ENCODE measurements at places on chromosomes 2 and 18.

DNA sequence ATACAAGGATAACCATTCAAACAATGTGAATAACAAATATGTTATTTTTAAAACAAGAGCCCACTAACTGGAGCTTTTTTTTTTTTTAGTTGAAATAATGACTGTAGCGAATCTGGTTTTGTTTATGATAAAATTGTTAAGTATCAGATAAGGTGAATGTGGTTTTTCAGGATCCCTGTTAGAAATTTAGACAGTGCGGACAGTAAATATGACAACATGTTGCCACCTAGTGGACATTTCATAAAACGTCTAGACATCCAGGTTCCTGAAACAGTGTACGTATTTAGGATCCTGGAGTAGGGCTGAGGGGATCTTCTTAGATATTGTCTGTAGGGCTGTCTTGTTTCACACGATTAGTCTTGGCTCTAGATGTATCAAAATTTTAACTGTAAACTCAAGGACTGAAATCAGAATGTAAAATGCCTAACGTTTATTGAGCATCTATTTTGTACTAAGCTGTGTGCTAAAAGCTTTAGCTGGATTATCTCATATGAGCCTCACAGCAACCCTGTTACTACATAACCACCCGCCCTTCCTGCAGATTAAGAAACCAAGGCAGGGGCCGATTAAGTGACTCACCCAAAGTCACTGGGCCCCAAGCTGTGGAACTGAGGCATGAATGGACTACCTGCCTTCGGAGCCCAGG, 23.9 kb upstream of the CCDC68 start:
- DNase-seq: no peak

DNA sequence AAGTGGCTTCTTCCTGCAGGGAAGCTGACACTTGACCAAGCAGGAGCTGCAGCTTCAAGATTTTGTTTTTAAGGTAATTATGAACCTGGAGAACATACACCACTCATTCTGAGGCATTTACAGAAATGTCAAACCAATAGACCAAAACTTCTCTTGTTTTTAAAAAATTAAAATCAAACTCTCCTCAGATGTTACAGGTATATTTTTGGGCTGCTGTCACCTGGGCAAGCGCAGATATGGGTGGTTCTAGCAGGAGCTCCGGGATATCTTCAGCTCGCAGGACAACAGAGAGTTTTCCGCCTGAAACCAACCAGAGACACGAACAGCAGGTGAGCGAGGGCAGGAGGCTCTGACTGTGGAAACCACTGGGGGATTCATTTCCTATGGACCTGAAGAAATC, 4.1 kb downstream of the LCT start:
- no peak for DNase-seq

- DNase-seq: no peak
Measured at GRCh38 chr18:49368876-49369440, 91.5 kb downstream of the DYM start.

DNA sequence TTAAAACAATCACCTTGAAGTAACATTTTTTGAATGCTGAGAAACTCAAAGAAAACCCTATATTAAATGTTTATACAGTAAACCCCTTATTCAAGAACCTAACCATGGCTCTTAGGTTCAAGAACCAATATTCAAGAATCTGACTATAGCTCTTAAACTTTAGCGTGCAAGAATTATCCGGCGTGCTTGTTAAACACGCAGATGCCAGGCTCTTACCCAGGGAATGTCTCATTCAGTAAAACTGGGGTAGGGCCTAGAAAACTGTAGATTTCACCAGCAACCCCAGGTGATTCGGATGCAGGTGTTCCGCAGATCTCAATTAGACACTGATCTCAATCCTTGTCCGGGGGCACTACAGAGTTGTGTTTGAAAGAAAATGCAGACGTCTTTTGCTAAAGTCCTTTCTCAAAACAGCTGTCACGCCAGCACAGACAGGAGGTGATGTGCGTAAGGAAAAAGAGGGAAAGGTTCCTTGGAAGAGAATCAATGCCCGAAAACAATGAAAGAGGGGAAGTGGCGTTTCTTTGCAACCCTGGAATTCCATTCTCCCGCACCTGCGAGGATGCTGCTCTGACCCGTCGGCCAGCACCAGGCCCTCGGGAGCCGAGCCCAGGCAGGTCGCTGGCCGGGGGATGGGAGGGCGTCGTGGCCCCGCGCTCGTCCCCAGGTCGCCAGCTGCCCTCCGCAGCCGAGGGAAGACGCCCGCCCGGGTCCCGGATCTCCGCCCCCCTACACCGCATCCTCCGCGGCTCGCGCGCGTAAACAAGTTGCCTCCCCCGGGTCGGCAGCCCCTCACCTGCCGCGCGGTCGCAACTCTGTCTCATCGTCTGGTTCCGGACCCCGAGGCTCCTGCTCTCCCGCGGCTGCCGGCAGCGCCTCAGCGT, 851 bp downstream of the EIF2AK3 start:
- DNase-seq: peak; percentile 14

- DNase-seq: no peak
Measured at GRCh38 chr2:59684116-59684770, 869.2 kb downstream of the BCL11A start.

DNA sequence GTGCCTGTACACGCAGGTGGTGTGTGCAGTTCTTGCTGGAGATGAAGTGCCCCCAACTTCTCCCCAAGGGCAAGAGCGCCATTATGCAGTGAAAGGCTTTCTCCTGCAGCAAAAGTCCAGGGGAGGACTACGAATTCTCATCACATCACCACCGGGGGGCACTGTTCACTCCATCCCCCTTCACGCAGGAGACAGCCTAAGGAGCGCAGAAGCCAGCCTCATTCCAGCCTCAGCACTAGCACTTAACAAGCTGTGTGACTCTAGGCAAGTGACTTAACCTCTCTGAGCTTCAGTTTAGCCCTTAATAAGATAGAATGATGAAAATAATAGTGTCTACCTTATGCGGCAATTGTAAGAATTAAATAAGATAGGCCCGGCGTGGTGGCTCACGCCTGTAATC, 32.3 kb downstream of the DNMT3A start:
- DNase-seq: peak; percentile 52

DNA sequence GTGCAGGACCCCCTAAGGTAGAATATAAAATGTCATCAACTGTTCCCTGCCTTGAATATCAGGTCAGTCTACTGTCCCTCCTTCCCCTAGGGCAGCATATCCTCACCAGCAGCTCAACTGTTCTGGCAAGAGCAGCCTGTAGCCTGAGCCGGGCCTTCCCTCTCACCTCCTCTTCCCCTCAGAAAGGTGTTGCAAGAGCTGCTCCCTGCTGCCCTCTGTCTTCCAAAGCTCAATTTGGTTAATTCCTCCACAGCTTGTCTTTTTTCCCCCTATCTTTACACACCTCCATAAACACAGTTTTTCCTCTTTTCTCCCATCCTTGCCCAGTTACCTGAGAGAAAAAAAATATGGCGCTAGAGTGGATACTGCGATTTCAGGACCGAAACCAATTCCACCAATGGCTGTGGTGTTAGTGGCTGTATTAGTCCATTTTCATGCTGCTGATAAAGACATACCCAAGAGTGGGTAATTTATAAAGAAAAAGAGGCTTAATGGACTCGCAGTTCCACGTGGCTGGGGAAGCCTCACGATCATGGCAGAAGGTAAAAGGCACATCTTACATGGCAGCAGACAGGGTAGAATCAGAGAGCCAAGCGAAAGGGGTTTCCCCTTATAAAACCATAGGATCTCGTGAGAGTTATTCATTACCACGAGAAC, 184.7 kb downstream of the MREG start:
- peak; percentile 16 for DNase-seq

- DNase-seq: no peak
Measured at GRCh38 chr2:71423817-71424420, 29.4 kb upstream of the DYSF start.

GRCh38 chr2:86557836-86558235, 5.4 kb downstream of the CHMP3 start:
- DNase-seq: no peak

DNA sequence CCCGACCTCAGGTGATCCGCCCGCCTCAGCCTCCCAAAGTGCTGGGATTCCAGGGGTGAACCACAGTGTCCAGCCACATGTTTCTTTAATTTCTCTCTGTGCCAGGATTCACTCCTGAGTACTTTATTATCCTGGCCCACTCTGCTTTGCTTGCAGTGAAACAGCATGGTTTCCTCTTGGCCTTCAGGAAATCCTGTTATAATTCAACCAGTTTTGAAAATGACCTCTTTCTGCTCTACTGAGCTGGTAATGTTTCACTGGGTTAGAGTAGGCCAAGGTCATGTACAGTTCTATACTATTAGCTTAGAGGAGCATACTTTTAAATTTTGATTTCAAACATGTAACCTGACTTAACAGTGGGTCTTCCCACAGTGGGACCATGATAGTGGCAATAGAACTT, 90.6 kb upstream of the PELI1 start:
- no peak for DNase-seq

DNA sequence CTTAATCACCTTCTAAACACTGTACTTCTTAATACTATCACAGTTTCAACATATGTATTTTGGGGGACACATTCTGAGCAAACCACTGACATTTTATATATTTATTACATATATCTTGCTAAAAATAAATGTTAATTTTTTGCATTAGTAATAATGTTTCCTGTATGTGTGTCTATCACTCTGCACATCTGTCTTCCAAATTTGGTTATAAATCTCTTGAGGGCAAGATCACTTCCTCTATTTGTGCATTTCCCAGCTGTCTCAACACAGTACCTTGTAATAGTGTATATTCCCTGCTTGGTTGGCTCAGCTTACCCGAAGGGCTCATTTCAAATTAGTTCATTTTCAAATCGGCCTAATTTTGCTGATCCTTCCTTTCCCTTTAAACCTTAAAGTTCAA, 617.1 kb upstream of the GYPC start:
- no peak for DNase-seq

- peak; percentile 20 for DNase-seq
Measured at GRCh38 chr18:11654736-11655605, 34.1 kb upstream of the GNAL start.

- DNase-seq: no peak
Measured at GRCh38 chr2:20091305-20091991, 40.0 kb upstream of the LAPTM4A start.

- DNase-seq: no peak
Measured at GRCh38 chr2:224716201-224716600, at the start of gene CCDC195. Gene CCDC195 (minus strand): TSS chr2:224716365. CDS start chr2:224716365, 0 bp downstream.
